ENCODE measurements at places on chromosomes 16 and 17.

- DNase-seq, result no peak
Observed at GRCh38 chr16:14071576-14072271, 605 bp downstream of the MRTFB start.

DNA sequence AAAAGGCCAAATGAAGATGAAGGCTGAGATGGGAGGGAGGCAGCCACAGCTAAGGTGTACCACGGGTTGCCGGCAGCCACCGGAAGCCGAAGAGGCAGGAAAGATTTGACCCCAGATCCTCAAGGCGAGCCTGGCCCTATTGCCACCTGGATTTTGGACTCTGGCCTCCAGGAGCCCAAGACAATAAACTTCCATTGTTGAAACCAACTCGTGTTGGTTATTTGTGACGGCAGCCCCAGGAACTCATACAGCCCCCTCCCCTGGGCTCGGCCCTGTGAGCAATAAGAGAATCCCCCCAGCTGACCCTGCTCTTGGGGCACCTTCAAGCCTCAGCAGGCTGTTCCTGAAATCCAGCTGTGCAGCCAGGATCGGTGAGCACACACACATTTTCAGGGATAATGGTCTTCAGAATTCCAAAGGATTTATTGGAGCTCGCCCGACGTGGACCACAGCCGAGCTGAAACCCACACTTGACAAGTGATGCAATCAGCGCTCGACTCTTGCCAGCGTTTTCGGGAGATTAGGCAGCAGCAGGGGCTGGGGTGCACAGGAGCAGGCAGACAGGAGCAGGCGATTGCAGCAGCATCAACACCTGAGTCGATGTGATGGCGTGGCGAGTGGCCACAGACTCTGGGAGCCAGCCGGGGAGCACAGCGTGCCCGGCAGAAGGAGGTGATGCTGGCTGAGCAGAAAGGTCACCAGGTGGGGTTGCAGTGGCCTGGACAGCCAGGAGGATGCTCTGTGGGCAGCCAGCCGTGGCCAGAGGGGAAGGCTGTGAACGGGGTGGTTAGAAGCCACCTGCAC, 22.4 kb upstream of the CBX4 start:
- DNase-seq, result no peak

- peak; percentile 66 for DNase-seq
Observed at GRCh38 chr17:59753522-59754467, 46.3 kb downstream of the VMP1 start.

- no peak for DNase-seq
Observed at GRCh38 chr17:43403846-43404245, 5.1 kb downstream of the ARL4D start.

GRCh38 chr17:76276461-76277299, 11.5 kb downstream of the UBALD2 start:
- peak; percentile 34 for DNase-seq

- DNase-seq, result no peak
Observed at GRCh38 chr16:85611444-85612190, 1.5 kb upstream of the GSE1 start.

- no peak for DNase-seq
Observed at GRCh38 chr16:23501291-23501690, 9.0 kb downstream of the GGA2 start.

- DNase-seq, result no peak
Observed at GRCh38 chr16:10228779-10229178, 46.6 kb upstream of the GRIN2A start.

GRCh38 chr16:68426347-68426652, 22.0 kb downstream of the SMPD3 start:
- no peak for DNase-seq

GRCh38 chr16:64543031-64543430, 578.8 kb downstream of the CDH11 start:
- DNase-seq, result no peak

- DNase-seq, result no peak
Observed at GRCh38 chr17:40442392-40443195, 656 bp upstream of the IGFBP4 start.

DNA sequence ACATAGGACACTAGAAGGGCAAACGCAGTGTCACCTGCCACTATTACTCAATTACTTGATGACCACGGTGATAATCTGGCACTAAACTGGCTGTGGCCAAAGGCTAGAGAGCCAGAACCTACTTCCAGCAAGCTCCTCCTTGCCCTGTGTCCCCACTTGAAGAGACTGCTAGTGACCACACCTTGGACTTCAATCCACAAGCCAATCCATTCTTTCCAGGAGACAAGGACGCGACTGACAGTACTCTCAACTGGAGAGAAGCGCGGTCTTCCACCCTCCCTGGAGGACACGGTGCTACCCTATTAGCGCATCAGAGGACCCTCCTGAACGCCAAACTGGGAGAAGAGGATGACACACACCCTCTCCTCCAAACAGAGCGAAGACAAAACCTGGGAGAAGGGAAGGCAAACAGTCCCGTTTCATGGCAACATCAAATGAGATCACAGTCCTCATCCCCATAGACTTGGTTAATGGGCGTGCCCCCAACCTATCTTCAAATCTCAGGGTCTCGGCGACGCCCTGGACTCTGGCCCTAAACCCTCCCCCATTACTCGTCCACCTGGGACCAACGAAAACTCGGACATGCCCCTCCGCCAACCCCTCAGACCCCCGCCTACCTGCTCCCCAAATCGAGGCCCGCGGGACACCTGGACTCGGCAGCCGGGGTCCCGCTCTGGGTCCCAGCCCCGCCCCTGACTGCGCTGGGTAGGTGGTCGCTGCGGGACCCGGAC, 508 bp downstream of the FLCN start:
- no peak for DNase-seq

GRCh38 chr17:43907998-43908721, 824 bp upstream of the MPP2 start:
- DNase-seq, result peak; percentile 23

DNA sequence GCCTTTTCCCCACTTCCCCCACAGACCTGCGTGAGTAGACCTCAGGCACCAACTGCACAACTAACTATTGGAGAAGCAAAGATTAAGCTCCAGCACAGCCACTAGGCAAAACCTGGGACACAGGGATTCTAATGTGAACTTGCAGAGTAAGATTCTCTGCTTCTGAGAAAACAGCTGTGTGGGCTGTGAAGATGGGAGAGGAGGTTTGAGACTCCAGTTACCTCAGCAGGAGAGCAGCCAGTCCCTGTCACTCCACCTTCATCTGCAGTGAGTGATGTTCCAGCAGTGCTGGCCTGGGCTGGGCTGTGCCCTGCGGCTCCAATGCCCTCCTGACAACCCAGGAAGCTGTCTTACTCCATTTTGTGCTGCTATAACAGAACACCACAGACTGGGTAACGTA, 18.0 kb upstream of the ABAT start:
- DNase-seq, result no peak

- peak; percentile 53 for DNase-seq
Observed at GRCh38 chr17:72120642-72121163, at the start of gene SOX9. Gene SOX9, plus strand, starts transcription at chr17:72121020. Its CDS starts 372 bp downstream, at chr17:72121392.

DNA sequence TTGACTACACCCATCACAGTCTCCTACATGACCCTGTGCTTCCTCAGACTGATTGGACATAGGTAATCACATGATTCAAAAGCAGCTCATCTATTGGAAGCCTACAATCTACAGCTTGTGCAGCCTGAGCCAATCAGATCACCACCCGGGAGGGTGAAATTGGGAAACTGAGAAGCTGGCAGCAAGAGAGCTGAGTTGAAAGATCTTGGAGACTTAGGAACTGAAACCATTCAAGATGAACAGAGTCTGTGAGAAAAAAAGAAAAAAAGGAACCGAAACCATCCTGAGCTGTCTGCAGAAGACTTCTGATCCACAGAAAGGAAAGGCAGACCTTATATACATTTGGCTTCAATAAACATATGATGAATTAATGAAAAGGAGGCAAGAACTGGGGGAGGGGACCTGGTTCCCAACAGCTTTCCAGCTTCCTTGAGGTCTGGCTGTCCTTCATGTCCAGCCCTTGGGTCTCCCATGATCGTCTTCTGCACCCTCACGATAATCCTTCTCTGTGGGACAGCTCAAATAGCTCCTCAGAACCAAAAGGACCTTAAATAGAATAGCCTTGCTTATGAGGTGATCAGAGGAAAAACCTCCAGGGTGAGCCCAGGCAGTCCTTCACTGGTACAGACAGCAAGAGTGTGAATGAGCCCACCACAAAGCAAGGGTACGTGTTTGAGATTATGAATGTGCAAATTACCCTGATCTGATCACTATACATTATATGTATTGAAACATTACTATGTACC, 32.6 kb downstream of the PLXDC1 start:
- no peak for DNase-seq

- no peak for DNase-seq
Observed at GRCh38 chr17:596763-597644, 117.6 kb downstream of the VPS53 start.

DNA sequence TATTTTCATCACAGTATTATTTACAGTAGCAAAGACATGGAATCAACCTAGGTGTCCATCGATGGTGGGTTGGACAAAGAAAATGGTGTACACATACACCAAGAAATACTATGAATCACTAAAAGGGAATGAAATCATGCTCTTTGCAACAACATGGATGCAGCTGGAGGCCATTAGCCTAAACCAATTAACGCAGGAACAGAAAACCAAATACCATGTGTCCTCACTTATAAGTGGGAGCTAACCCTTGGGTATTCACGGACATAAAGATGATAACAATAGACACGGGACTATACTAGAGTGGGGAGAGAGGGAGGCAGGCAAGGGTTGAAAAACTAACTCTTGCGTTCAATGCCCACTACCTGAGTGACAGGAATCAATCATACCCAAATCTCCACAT, 41.0 kb downstream of the MRPS23 start:
- no peak for DNase-seq

GRCh38 chr16:86756882-86757703, 178.7 kb downstream of the FOXL1 start:
- no peak for DNase-seq

- no peak for DNase-seq
Observed at GRCh38 chr17:58005728-58006559, 1.1 kb downstream of the SRSF1 start.

- no peak for DNase-seq
Observed at GRCh38 chr17:73064084-73064938, 28.2 kb downstream of the SLC39A11 start.

- no peak for DNase-seq
Observed at GRCh38 chr16:3716831-3717234, 491 bp downstream of the TRAP1 start.

DNA sequence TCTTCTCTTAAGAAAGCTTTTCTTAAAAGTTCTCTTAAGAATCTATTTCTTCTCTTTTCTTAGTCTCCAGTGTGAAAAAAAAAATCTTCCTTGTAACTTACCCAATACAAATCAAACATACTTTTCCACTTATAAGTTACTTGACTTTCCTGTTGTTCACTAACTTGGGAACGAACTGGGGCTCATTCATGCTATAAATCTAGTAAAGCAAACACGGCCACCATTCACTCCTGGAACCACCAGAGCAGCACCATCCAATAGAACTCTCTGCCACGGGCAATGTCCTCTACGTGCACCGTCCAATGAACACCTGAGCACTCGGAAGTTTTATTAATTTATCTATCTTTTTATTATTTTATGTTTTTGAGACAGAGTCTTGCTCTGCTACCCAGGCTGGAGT, 20.8 kb downstream of the SRP68 start:
- no peak for DNase-seq

GRCh38 chr17:12537436-12537835, 128.3 kb upstream of the MYOCD start:
- DNase-seq, result no peak

- no peak for DNase-seq
Observed at GRCh38 chr16:68907297-68907696, 64.0 kb downstream of the TANGO6 start.

- DNase-seq, result no peak
Observed at GRCh38 chr17:9109933-9110332, 88.6 kb downstream of the NTN1 start.

DNA sequence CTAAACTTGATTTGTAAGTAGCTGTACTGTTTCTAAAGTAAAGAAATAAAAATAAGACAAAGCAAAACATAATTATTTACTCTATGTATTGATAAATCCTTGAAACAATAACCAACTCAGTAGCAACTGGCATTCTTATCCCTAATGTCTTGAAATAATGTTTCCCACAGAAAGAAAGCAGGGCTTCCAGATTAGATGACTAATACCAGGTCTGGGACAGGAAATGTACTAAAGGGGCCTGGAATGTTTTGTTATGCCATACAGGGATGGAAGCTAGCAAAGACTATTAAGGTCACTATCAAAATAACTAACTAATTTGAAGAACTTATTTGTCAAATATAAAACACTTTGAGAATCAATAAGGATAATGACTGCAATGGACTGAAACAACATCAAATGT, 82.1 kb downstream of the CFDP1 start:
- peak; percentile 47 for DNase-seq

GRCh38 chr16:15906439-15906838, 18.0 kb upstream of the CEP20 start:
- DNase-seq, result no peak

- no peak for DNase-seq
Observed at GRCh38 chr17:82228278-82228841, 482 bp upstream of the SLC16A3 start.

DNA sequence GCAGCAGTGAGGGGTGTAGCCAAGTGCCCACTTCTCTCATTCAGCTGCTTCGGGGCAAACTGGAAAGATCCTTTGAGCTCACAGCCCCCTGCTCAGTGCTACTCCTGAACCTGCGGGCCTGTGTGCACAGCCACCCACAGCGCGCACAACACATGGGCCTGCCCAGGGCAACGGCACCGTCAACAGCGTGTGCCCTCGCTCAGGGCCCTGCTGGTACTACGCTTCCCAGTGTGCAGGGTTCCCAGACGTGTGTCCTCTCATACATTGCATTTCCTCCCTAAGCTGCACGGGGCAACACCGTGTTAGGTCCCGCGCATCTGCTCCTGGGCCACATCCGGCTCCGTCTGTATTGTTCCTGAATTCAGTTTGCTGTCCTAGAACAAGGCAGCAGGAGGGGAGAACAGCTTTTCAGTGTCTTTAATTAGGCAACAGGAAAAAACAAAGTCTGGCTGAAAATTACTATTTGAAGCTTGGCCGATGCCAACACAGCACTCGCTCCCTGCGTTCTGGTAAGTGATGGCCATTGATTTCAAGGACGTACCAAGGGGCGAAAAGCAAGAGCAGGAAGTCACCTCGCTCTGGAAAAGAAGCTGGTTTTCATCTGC, 15.2 kb downstream of the MRM3 start:
- DNase-seq, result no peak

GRCh38 chr16:50121721-50122445, 31.2 kb upstream of the TENT4B start:
- DNase-seq, result no peak

DNA sequence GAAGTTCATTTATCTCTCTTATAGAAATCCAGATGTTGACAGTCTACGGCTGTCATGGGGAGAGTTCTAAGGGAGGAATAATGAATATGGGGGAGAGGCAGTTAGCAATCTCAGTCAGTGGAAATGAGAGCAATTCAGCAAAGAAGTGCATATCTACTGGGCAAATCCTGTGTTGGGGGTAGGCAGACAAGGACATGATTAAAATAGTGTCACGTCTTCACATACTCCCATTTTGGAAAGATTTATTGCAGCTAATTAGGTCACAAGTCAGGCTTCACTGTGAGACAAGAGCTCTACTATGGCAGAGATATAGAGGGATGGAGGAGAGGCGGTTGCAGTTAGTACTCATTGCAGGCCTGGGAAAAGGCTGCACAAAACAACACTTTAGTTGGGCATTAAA, 29.8 kb downstream of the LRRC36 start:
- no peak for DNase-seq

- no peak for DNase-seq
Observed at GRCh38 chr16:19084139-19084538, 16.7 kb downstream of the COQ7 start.

Data from BJ (cell line).